ENCODE measurements at places on chromosomes 2 and 18.

GRCh38 chr18:23541349-23542093 lies 38.2 kb downstream of the RMC1 start:
- DNase-seq = no peak

- no peak for DNase-seq
Measured at GRCh38 chr18:9410515-9410914, 64.8 kb upstream of the RALBP1 start.

DNA sequence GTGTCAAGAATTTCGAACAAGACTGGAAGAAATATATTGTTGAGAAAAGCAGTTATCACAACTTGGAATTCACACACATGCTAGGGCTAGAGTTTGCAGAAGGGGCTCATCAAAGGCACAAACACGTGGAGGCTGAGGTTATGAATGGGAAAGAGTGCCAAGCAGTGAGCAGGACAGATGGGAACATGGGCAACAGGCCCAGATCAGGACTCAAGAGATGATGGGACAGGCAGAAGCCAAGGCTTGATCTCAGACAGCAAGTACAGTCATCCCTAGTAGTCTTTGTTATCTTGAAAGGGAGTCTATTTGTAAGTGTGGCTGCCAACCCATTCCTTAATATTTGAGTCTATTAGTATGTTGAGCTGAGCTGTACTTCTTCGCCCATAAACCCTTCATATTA lies 22.2 kb upstream of the EPC2 start:
- DNase-seq = no peak

DNA sequence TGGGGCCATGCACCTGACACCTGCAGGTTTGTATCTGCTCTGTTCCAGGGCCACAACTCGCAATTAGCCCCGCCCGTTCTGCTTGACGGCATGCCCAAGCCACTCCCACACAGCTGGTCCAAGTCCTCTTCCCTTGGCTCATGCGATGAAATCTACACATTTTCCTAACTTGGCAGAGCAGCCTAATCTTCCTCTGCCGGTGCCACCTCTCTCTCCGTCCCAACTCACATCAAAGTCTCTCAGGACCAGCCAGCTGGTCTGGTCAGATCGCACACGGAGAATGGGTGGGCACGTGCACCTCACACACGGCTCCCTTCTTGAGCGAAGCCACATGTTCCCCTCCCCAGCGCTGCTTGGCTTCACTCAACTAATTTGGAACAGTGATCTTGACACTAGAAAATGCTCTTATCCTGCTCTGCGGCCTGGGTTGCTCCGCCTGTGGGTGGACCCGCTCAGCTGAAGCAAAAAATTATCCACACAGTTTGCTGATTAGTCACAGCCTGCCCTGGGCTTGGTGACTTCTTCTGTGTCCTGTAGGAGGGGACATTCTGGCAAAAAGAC lies 176.7 kb downstream of the NRP2 start:
- no peak for DNase-seq

- DNase-seq = no peak
Measured at GRCh38 chr2:84958135-84959059, 12.6 kb upstream of the KCMF1 start.

- DNase-seq = peak; percentile 89
Measured at GRCh38 chr2:190578158-190579057, 43.9 kb upstream of the NEMP2 start.

DNA sequence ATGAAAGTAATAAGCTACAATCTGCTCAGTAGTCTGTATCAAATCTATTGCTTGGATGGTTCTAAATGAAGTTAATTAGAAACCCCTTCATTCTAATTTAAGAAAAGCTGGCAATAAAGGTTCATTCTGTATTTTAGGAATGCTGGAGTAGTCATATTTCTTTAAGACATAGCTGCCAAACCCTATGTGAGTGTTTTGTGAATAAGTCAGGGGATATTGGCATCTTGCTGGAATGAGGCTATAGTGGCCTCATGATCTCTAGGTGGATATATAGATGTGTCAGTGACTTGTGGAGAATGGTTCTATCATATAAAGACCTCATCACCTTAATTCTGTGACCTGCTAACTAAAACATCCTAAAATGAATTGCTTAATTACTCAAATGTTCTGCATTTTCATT lies 196.3 kb downstream of the PDE1A start:
- DNase-seq = no peak

- no peak for DNase-seq
Measured at GRCh38 chr2:10984418-10985135, 72.8 kb downstream of the KCNF1 start.

DNA sequence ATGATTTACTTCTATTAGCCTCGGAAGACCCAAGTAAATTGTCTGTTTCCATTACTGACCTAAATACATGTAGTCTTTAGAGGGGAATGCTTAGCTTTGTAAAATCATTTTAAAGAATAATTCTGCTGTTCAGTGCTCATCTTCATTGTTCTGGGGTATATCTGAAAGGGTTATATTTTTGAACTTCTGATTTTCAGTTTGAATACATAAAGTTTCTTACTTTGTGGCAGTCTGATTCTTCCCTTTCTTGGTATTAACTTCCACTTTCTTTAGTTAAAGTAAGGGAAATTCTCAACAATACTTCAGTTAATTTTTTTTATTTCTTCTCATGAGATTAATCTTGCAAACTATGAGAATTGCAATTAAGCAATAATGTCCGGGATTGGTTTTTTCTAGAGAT lies 148.4 kb downstream of the DOCK10 start:
- no peak for DNase-seq

GRCh38 chr2:10193851-10194820 lies 71.6 kb downstream of the RRM2 start:
- DNase-seq = no peak

DNA sequence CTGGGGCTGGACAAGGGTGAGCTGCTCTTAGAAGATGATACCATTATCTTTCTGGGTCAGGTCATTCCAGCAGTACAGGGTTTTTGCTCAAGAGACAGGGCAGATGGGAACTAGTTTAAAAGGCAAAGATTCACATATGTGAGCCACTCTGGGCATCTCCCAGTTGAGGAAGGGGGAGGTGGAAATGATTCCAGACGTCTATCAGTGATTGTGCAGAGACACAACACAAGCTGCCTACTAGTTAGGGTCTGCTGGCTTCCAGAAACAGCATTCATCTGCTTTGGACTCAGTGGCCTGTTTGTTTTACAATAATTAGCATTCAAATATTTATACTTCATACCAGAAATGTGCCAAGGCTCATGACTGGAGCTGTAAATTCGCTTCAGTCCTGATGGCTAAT lies 32.3 kb downstream of the ST6GAL2 start:
- DNase-seq = no peak

DNA sequence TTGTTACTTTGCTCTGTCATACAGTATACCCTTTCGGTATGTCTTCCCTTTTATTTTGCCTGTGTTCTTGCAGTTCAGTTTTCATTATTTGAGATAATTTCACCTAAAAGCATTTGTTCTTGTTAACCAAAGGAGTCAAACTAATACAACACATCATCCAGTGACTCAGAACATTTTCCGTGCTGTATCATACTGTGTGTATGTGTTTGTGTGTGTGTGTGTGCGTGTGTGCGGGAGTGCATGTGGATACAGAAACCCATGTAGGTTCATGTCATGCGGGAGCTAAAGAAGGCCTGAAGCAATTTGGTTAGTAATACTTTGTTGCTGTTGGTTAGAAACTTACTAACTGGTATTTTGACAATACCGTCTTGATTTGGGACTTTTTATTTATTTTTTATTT lies 60.0 kb downstream of the CEP192 start:
- no peak for DNase-seq

DNA sequence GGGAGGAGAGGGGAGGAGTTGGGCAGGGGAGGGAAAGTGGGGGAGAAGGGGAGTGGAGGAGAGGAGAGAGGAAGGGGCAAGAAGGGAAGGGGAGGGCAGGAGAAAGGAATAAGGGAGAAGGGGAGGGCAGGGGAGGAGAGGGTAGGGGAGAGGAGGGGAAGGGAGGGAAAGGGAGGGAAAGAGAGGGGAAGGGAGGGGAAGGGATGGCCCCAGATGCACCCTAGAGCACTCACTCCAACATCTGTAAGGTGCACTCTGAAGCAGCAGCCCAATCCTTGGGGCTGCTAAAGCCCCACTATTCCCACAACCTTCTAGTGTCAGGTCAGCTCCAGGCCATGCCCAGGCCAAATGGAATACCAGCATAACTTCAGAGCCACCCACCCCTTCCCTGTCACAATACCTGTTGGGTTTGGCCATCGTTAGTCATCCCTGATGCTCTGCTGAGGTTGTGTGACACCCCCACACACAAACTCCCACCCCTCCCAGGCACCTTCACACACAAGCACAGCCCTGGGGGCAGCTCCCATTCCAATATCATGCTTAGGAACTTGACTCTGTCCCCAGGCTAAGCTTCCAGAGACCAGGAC lies 55.7 kb upstream of the PKDCC start:
- no peak for DNase-seq

- no peak for DNase-seq
Measured at GRCh38 chr2:219991116-219991515, 363.7 kb downstream of the SLC4A3 start.

- DNase-seq = peak; percentile 32
Measured at GRCh38 chr2:37323781-37324535, 675 bp downstream of the PRKD3 start.

GRCh38 chr2:120456867-120457266 lies 110.9 kb downstream of the INHBB start:
- peak; percentile 6 for DNase-seq

DNA sequence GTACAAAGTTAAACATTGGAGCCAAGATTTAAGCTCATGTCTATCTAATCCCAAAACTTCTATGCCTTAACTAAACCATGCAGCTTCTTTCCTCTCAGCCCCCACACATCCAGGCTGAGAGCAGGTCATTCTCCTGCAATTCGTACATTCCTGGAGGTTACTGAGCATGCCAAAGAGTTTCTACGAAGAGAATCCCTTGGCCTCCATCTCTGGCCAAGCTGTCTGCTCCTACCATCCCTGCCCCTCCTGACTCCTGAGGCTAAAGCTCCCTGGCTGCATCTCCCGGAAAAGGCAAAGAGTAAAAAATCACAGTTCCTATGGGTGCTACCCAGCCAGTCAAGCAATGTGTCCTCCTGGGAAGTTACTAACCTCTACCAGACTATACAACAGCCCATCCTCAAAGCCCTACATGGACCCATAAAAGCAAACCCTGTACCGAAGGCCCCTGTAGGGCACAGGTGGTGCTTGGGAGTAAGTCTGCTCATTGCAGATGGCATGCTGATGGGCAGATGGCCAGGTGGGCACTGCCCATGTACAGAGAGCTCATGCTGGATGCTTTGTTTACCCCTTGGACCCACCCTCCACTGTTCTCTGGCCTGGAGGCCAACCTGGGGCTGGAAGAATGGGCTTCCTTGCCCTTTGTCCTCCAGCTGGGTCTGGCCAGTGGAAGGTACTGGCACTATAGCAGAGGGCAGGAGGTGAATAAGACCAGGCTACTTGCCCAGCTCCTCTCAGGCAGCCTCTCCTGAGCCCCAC lies 99.5 kb downstream of the TTC32 start:
- no peak for DNase-seq

GRCh38 chr2:4291430-4291829 lies 588.1 kb downstream of the DCDC2C start:
- DNase-seq = no peak

DNA sequence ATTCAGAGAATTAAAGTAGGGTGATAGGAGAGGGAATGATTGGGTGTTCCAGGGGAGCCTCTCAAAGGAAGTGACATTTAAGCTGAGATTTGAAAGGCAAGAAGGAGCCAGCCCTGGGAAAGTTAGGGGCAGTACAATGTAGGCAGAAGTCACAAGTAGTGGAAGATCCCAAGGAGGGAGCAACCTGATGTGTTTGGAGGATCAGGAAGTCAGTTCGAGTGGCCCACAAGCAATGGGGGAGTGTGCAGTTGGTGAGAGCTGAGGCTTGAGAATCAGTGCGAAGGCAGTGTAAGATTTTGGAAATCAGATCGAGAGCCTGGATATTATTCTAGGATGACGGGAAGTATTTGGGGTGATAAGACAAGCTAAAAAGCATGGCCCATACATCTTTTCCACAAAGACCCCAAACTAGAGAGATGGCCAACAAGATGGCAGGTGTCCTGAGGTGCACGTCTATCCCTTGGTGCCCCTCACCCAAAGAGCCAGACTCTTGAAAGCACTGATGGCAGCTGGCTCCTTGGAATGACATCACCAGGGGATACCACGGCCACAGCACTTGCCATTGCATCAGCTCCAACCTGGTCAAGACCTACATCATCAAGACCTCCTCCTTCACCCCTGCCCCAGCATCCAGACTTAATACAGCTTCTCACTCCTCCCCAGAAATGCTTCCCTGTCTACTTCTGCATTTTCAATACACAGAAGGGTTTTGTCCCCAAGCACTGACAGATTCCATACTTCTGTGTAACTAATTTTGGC lies 127.3 kb downstream of the BCL2 start:
- DNase-seq = no peak

- DNase-seq = no peak
Measured at GRCh38 chr18:3547891-3548615, 98.1 kb downstream of the TGIF1 start.

GRCh38 chr2:69789772-69790600 lies 39.5 kb upstream of the GMCL1 start:
- DNase-seq = no peak

DNA sequence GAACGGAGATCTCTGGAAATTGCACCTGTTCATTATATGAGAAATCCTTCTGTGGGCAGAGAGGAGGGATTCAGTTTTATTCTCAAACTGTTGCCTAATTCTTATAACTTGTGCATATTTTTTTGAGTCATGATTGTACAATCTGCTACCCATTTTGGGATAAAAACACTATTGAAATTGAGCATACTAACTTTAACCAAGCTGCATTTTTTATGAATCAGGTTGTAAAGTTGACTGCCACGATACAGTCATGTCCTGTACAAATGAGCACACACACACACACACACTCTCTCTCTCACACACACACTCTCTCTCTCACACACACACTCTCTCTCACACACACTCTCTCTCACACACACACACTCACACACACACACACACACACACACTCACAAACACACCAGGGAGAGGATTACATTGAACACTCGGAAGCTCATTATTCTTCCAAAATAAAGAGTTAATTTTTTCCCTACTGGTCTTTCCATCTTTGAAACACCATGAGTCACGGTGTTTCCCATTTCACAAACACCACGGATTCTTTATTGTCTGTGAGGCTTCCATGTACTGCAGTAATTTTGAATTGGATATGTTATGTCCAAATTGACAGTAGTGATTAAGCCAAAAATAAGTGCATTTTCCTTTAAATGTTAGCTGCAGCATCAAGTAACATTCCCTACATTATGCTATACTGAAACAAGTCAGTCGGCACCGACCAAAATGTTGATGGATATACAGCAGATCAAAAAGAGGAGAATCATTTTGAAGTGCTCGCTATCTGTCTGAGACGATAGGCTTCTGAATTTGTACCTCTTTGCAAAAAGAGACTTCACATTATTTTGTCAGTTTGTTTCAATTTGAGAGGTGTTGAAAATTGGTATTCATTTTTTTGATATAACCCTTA lies 216.9 kb downstream of the ARHGAP15 start:
- no peak for DNase-seq

GRCh38 chr18:55310044-55310676 lies 277.8 kb downstream of the TCF4 start:
- no peak for DNase-seq

Measured in hematopoietic multipotent progenitor cell treated with erythropoietin and hydrocortisone succinate and interleukin-3 and kit ligand, for 8 days (in vitro differentiated cells).